Liver (tissue), 10 donors: ENCODE measurements at places on chromosomes 4 and X. TPM values are rescaled to one million over a fixed set of nuclear protein-coding genes. Genes with fewer than 3 reads are reported as not detected.

- no peak for DNase-seq
Measured at GRCh38 chr4:15144967-15145295, 142.7 kb downstream of the CPEB2 start.

DNA sequence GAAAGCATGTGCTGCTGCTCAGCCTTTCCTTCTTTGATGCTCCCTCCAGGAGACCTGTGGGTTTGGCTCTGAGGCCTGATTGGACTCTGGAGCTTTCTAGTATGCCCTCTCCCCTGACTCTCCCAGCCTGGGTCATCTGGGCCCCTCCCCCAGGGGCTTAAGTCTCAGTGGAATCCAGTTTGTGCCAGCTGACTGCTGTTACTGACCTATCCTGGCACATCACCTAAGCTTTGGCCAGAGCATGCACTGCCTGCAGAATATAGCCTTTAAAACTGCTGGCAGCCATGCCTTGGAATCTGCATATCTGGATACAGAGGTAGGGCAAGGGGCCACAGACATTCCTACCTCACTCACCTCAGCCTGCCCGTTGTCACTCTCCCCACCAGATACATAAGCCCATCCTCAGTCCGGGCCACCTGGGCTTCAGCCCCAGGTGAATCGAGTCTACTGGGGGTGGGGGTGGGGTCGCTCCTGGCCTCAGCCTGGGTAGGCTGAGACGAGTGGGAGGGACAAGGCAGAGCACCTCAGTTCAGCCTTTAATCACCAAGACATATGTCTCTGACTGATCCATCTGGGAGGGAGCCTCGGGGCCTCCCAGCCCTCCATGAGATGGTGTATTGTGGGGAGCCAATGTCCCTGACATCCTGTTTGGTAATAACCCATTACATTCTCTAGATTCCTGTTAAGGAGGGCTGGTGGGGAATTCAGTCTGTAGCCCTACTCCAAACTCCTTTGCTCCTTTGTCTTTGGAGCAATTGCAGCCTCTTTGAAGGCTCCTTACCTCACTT lies 61.2 kb downstream of the STARD8 start:
- no peak for DNase-seq

DNA sequence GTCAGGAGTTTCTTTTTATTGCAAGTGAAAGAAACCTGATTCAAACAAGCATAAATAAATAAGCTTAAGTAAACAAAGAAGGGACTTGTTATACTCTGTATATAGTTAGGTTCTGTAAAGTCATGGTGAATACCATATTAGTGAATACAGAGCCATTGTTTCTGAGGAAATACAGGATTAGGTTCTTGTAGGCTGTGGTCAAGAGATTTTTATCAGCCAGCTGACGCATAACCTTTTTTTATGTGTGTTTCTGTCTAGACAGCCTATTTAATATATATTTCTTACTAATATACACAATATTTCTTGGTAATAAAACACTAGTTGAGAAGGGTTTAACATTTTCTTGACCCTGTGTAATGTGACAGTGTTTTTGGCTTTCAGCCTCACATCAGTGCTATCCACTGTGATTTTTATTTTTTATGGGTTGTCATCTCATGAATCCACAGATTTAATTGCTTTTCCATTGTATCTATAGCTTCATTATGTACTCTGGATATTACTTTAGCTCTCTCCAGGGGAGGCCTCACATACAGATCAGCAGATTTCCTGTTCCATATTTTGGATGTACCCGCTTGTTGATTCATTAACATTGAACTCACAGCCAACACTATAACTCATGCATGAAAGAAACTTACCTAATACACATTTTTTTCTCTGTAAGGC lies 8.0 kb downstream of the HERC3 start:
- DNase-seq: no peak

DNA sequence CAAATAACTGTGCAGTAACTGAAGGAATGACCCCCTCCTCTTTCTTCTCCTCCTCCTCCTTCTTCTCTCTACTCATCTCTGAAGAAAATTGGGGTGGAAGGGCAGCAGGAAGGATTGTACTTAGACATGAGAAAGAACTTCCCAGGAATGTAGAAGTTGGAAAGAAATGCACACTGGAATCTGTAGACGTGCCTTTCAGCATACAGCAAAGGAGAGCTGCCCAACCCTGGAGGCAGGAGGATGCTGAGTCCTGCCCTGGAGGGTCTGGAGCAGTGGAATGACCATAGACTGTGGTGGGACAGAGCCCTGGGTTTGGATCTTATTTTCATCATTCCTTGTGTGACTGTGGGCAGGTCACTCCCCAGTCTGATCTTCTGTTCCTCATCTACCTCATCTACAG lies 80.1 kb downstream of the PJA1 start:
- no peak for DNase-seq

DNA sequence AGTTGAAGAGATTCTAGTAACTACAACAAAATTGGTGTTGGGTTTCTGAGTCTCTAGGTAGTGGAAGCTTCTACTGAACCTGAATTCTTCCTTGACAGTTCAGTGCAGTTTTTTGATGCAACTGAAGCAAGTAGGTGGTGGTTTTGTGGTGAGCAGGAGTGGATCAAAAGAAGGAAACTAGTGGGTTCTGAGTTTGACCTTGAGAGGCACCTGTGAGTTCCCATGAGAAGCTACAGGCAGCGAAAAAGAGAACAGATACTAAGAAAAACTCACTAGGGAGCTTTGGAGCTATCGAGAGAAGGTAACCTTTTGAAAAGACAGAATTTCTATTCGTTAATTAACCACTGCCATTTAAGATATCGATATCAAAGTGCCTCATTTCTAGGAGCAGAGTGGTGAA lies 145.2 kb downstream of the PDHA2 start:
- no peak for DNase-seq

DNA sequence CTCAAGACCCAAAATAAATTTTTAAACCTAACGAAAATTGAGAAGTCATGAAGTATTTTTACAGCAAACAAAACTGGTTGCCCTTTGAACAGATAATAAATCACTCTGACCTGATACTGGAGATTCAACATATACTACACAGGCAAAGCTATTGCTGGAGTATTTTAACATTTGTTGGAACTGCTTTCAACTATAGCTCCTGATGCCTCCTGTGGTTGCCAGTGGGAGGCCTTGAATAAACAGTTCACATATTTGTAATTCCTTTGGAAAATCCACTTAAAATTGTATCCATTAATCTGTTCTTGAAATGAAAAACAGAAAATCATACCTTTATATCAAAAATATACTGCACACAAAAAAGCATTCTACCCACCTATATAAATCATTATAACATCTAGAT lies 605.1 kb downstream of the KCTD8 start:
- DNase-seq: no peak

ANOS1 gene
- polyA plus RNA-seq: 0.44 TPM

CDS1 gene
- 0.70 TPM for polyA plus RNA-seq

RBMXL3 gene
- not detected for polyA plus RNA-seq

SPACA5 gene
- polyA plus RNA-seq: not detected

MAGEA8 gene
- polyA plus RNA-seq: not detected

AADAT gene
- 11.1 TPM for polyA plus RNA-seq
